T-helper 17 cell (primary cell): ENCODE measurements at places on chromosomes 3 and 15.

DNA sequence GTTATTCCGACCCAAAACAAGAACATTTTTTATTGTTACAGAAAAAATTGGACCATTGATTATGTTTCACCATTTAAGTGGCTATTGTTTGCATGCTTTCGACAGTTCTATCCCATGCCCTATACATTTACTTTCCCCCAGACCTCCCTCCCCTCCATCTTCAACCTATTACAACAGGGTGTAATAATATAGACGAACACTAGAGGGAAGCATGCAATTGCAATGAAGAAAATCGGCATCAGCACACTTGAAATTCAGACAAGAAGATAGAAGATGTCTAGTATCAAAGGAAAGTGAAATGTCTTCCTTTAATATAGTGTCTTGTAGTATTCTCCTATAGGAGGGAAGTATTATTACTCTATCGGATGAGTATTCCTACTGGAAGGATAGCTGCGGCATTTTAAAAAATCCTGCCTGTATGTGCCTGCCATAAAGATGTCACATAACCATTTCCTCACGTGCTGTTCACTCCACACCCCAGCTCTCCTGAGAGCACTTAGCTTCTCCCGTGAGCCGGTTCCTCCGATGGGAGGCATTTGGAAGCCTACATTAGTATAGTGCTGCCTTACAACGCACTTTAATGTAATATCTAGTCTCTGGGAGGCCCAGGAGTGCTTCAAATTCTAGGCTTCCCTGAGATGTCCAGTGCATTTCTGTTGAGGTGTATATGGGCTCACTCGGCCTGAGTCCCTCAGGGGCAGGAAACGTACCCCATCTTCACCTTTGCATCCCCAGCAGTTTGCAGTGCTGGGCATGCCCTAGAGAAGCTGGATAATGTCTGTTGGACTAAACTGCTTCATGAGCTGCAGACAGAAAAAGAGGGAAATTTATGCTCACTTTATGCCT is 17.8 kb upstream of the ERICH6 start:
- no peak for DNase-seq

DNA sequence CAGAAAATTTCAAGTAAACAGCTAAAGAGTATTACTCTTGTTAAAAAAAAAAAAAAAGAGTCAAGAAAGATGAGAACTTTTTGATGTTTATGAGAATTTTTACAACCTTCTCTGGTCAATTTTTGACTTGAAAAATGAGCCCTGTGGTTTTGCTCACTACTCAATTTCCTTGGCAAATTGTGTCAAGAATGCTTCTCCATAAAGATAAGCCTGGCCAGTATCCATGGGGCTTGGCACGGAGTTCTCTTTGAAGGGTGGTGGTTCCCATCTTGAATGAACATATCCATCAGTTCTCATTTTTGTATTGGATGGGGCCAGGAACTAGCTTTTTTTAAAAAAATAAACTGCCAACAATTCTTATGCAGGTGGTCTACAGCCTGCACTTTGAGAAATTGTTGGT is 179.9 kb downstream of the RYR3 start:
- DNase-seq, result no peak

DNA sequence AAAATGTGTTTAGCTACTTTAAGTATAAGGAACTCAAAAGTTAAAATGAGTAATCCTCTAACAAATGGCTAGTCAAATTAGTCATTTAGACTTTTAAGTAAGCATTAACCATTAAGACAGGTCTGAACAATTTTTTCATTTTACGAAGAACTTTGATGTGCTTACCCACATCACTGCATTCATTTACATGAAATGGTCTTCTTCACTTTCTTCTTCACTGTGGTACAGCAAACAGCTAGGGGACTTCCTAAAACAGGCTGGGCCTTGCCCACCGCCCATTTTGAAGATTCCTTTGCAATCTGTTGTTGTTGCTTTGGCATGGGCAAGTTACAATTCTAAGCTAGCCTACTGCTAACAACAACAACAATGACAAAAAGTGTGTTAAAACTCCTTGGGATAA is 67.4 kb downstream of the CBLB start:
- no peak for DNase-seq

- DNase-seq, result no peak
Observed at GRCh38 chr15:59194639-59195325, 11.9 kb upstream of the LDHAL6B start.

- no peak for DNase-seq
Observed at GRCh38 chr3:100075851-100076730, 38.2 kb downstream of the FILIP1L start.

DNA sequence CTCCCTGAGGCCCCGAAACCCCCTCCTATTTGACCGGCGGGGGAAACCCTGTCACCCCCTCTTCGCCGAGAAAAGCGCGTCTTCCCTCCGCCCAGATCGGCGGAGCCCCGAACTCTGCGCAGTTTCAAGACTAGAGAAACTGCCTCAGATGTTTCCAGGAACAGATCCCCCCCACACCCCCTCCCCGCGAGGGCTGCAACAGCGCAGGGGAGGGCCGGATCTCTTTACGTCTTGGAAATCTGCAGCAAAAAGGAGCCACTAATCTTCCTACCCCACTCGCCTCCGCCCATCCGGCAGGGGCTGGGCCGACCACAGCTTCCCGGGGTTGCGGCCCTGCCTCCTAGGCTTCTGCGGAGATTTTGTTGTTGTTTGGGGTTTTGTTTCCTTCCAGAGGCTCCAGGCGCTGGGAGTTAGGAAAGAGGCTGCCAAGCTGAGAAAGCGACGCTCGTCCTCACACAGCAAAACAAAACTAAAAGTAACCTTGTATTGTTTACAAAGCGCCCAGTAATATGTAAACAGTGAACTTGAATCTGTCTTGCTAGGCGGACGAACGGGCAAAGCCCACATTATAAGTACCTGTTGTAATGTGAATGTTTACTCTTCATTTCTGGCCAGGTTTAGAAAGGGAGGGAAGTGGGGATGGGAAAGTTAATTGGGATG is 2.2 kb downstream of the FOXB1 start:
- DNase-seq, result no peak
